ENCODE measurements at places on chromosomes 7 and 10.

DNA sequence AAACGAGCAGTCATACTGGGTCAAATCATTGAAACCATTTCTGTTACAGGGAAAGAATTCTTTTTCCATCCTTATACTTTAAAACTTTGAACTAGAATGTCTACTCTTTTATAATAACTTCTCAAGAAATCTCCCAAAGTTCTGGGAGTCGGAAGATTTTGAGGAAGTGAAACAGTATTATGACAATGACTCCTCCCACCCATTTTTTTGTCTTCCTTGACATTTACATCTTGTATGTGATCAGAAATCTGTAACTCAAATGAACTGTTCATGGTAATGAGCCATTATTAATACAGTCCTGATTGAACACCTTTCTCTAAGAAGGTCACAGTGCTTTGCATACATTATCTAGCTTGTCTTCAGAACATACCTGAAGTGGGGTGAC is 227.4 kb downstream of the CELF2 start:
- no peak for DNase-seq

GRCh38 chr10:130435961-130436360 is 299.8 kb downstream of the GLRX3 start:
- DNase-seq: no peak

- no peak for DNase-seq
These were observed 87.3 kb upstream of the CSTF2T start for GRCh38 chr10:51786684-51787035.

DNA sequence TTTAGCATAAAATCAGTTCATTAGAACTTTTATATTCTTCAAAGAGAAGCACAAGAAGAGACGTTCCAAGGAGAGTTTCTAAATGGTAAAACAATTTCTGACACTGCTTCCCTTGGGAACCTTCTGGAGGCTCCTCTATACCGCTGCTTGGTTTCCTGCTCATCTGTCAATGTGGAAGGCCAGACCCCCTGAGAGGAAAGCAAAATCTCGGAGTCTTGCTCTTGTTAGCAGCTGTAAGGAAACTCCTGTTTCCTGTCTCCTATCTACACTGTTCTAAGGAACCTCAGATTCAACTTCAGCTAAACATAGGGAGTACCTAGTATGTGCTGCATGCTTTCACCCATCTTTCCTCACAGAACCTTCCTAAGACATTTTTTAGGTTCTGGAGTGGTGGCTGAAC is 322.2 kb downstream of the BMPER start:
- DNase-seq: no peak

- DNase-seq: no peak
These were observed 73.9 kb downstream of the VTI1A start for GRCh38 chr10:112520914-112521313.

GRCh38 chr7:11343818-11344413 is 370.2 kb downstream of the PHF14 start:
- no peak for DNase-seq

DNA sequence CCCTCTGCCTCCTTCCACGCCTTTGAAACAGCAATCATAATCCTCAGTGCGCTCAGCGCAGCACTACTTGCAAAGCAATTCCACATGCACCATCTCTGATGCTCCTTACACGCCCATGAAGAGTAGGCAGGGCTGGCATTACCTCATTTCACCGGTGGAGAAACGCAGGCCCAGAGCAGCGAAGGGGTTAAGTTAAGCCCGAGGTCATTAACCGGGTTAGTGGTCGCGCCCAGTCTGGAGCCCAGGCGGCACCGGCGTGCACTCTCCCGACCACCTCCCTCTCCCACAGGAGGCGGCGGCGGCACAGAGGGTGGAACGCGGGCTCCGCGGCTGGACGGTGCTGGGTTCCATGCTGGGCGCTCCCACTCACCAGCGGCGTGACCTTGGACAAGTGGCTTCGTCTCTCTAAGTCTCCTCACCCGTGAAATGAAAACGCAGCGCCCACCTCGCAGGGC is 515 bp downstream of the FASTK start:
- no peak for DNase-seq

DNA sequence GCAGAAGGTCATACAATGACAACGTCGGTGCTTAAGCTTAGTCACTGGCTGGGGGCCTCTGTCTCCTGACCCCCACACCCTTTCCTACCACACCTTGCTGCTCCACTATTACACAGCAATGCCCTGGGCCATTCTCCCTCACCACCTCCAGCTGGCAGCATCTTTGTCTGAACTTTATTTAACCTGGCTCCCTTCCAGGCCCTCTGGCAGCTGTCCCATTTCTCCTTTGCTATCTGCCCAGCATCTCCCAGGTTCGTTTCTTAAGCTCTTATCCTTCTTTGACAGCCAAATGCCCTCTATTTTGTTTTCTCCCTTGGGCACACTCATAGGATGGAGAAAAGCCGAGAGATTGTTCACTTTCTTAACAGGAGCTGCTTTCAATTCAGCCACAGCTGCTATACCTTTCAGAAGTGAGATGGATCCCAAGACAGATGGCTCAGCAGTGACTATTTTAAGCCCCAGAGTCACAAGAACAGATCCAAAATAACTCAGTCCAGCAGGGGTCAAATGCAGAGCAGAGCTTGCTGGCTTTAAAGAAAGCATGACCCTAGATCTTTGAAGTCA is 1277.1 kb upstream of the AUTS2 start:
- no peak for DNase-seq

DNA sequence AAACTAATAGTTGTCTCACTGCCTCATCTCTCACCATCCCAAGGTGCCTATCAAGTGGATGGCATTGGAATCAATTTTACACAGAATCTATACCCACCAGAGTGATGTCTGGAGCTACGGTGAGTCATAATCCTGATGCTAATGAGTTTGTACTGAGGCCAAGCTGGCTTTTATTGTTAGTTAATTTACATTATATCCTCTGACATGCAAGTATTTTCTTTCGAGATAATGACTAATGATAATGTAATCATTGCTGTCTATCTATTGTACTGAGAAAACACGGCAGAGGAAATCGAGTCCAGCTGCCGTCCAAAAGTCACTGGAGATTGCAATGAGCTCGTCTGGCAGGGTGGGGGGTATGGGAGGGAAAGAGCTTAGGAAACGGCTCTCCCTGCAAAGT is 172.4 kb upstream of the LANCL2 start:
- no peak for DNase-seq

- DNase-seq: no peak
These were observed 429.6 kb downstream of the AUTS2 start for GRCh38 chr7:70027867-70028266.

Measured in stimulated activated CD4-positive, alpha-beta T cell treated with anti-CD3 and anti-CD28 coated beads, Interleukin-2, amount 100 ng/mL, for 4 hours (primary cell).